ENCODE measurements at places on chromosomes 5 and 9.

DNA sequence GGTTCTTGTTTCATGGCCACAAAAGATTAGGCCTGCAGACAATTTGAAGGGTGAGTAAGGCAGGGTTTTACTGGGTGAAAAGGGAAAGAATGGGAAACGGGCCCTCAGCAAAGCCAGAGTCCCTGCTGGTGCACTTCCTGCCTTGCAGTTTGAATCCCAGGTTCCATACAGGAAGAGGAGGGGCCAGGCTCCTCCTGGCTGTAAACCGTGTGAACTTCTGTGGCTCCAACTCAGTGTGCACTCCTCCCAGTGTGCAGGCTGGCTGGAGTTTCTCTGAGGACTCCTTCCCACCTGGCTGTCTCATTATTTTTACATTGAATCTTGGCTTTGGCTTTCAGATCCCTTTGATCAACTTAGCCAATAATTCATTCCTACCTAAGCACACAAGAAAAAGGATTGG is 367.1 kb upstream of the KLF4 start:
- ATAC-seq: no peak

DNA sequence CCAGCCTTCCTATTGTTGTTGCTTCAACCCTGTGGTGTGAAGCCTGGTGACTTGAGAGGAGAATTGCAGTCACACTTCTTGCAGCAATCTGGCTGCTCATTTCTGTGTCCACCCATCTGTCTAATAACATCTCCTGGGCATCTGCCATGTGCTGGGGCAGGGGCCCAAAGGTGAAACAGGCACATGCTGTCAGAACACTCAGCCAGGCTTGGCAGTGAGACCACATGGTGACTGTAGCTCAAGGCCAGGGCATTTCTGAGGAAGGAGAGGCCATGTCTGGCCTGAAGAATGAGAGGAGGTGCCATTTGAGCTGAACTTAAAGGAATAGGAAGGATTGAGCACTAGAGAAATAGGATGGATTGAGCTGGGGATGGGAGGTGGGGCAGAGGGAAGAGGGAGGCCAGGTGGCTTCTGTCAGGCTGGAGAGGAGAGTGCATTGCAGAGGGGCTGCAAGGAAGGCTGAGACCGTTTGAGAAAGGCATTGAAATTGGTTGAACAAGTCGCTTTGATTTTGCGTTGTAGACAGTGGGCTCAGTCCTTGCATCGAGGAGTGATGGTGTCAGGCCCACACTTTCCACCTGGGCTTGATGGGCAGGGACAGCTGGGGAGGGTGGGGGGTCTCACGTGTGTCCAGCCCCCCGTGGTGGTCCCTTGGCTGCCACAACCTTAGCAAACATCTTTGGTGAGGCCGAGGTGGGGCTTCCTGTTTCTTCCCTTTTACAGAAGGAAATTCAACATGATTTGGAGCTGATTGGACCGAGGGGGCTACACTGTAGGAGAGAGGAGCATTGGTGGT is 222.4 kb downstream of the CACNA1B start:
- ATAC-seq: no peak

GRCh38 chr9:1173993-1174392 is 123.8 kb downstream of the DMRT2 start:
- ATAC-seq: no peak

DNA sequence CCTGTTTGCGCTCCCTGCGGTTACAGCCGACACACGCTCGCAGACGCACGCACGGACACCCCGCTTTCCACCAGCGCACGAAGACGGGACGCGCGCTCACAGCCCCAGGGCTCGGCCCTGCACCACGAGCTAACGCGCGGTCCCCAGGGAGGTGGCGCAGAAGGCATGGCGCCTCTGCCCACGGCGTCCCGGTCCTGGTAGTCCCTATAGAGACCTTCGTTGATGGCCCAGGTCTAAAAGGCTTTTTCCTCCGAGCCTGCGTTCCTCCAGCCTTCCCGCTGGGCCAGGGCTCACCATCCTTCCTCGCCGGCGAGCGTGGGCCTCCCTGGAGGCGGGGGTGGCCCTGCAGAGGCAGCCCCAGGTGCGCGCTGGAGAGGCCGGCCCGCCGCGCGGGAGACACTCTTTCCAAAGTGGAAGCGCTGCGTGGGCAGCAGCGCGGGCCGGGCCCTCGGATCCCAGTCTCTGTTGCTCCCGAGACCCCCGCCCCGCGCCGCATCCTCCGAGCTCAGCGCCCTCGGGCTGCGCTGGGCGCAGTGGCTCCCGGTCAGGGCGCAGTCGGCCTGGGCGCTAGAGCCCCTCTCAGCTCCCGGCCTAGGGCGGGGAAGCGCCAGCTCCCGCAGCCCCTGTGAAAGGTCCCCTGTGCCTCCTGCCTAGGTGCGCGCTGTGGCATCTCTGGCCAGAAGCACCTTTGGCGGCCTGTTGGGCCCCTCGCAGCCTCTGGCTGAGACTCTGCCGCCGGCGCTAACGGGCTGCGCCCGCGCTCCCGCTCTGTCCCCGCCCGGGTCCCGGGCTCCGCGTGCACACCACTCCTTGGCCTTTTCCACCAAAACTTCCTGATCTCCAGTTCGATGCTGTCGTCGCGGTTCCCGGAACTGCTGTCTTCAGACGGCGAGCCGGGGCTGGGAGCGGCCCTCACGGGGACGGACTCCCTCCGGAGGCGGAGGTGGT is 31.9 kb upstream of the FANCC start:
- no peak for ATAC-seq

DNA sequence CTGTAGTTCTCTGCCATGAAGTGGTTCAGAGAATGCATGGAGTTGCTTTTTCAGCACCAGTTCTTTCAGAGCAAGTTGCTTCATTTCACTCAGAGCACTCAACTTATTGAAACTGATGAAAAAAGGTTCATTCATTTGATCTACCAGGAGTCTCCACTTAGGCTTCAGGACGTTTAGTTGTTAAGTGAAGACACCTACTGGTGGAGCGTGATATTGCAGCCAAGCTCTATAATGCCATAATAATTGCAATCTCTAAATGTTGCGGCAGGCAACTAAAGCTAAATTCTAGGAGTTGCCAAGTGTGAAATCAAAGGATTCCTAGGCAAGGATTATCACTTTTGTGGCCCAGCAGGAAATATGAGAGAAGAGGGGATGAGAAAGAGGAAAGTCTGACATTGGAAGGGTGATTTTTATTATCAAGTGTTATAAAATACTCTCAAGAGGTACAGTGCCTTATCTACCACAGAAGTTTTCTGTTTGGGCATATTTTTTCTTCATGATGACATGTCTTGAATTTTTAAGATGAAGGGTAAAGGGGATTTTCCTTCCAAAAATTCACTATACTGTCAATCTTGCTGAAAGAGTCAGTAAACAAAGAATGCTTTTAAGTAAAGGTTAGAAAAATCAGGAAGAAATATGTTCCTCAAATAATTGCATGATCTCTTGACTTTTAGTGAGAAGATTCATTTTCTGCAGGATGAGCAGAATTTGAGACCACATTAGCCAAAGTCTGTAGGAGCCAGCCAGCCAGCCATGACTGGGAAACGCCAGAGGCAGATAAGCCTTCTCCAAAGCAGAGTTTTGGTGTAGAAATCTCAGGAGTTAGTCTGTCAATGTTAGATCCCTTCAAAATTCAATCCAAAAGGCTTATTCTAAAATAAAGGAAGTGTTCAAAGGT is 83.4 kb downstream of the SH3PXD2B start:
- ATAC-seq: no peak

GRCh38 chr5:147818290-147818689 is 13.2 kb downstream of the SPINK1 start:
- ATAC-seq: no peak

- no peak for ATAC-seq
Observed at GRCh38 chr9:38003946-38004808, 64.8 kb downstream of the SHB start.

DNA sequence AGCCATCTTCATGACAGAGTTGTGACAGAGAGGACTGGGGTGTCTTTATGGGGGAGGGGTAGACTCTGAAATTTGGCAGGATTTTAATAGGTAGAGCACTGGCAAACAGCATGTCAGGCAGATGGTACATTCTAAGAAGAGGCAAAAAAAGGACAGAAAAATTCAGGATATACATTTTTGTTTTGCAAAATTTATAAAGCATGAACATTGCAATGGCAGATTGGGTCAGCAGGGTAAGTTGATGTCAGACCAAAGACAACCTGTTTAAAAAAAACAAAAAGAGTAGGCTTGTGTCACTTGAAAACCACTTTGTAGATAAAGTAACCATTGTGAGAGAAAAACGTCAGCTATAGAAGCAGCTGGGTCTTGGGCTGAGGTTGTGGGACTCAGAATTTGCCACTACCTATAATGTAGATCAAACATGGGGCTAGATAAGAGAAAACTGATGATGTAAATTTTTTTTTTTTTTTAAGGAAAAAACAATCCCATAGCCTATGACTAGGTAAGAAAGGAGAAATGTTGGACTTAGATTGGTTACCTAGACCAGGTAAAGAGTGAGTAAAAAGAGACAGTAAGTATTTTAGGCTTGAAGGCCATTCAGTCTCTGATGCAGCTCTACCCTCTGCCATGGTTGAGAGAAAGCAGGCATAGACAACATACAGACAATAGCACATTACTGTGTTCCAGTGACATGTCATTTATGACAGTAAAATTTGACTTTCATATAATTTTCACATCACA is 8.3 kb downstream of the CAMK4 start:
- no peak for ATAC-seq

- ATAC-seq: no peak
Observed at GRCh38 chr9:93045521-93045920, 13.0 kb upstream of the SUSD3 start.

GRCh38 chr5:16881251-16881650 is 54.8 kb downstream of the MYO10 start:
- ATAC-seq: no peak

- no peak for ATAC-seq
Observed at GRCh38 chr9:129220771-129221170, 42.7 kb upstream of the IER5L start.

GRCh38 chr5:114317751-114318150 is 44.1 kb upstream of the KCNN2 start:
- no peak for ATAC-seq
